ENCODE measurements at places on chromosomes 1 and 21. TPM values are rescaled to one million over a fixed set of nuclear protein-coding genes. Genes with fewer than 3 reads are reported as not detected.

The VPS26C gene
- 46.6 TPM for total RNA-seq

The SERINC2 gene
- 12.1 TPM for total RNA-seq

The RASSF5 gene
- total RNA-seq = 12.8 TPM

The CXADR gene
- 23.8 TPM for total RNA-seq

The CITED4 gene
- 7.9 TPM for total RNA-seq

The CD164L2 gene
- total RNA-seq = 0.21 TPM

The HORMAD1 gene
- not detected for total RNA-seq

The HTR6 gene
- not detected for total RNA-seq

The KIRREL1 gene
- 46.2 TPM for total RNA-seq

The IVL gene
- total RNA-seq = 7.7 TPM

The SGIP1 gene
- total RNA-seq = 2.6 TPM

The PALMD gene
- total RNA-seq = 147 TPM

The CRYAA gene
- total RNA-seq = not detected

The TDRD5 gene
- 0.82 TPM for total RNA-seq

The SYF2 gene
- 46.6 TPM for total RNA-seq

The ITGB2 gene
- 17.3 TPM for total RNA-seq

The TNFAIP8L2 gene
- 2.7 TPM for total RNA-seq

The GPR25 gene
- not detected for total RNA-seq

The F11R gene
- total RNA-seq = 30.0 TPM

The CD2 gene
- total RNA-seq = 1.6 TPM

The CALML6 gene
- 108 TPM for total RNA-seq

The ITLN2 gene
- not detected for total RNA-seq

The FMOD gene
- 57.1 TPM for total RNA-seq

The LY9 gene
- 0.62 TPM for total RNA-seq

The NBPF11 gene
- 10.4 TPM for total RNA-seq

The CCNL2 gene
- 174 TPM for total RNA-seq

The LYPD8 gene
- not detected for total RNA-seq

The IFNLR1 gene
- total RNA-seq = 0.62 TPM

The SLC44A5 gene
- total RNA-seq = 0.82 TPM

The POU2F1 gene
- 17.4 TPM for total RNA-seq

The NOS1AP gene
- total RNA-seq = 1.6 TPM

The NCAM2 gene
- 7.1 TPM for total RNA-seq

The PODN gene
- total RNA-seq = 17.1 TPM
